Stimulated activated naive CD8-positive, alpha-beta T cell treated with anti-CD3 and anti-CD28 coated beads, Interleukin-15, Interleukin-2, amounts not matched to agents 100 U/mL and 50 U/mL, for 24 hours (primary cell): ENCODE measurements at places on chromosomes 7 and 10.

- DNase-seq = no peak
These were observed 4.8 kb upstream of the HYCC1 start for GRCh38 chr7:23018750-23019149.

GRCh38 chr10:48478980-48479811 lies 125.7 kb downstream of the ARHGAP22 start:
- DNase-seq = no peak

DNA sequence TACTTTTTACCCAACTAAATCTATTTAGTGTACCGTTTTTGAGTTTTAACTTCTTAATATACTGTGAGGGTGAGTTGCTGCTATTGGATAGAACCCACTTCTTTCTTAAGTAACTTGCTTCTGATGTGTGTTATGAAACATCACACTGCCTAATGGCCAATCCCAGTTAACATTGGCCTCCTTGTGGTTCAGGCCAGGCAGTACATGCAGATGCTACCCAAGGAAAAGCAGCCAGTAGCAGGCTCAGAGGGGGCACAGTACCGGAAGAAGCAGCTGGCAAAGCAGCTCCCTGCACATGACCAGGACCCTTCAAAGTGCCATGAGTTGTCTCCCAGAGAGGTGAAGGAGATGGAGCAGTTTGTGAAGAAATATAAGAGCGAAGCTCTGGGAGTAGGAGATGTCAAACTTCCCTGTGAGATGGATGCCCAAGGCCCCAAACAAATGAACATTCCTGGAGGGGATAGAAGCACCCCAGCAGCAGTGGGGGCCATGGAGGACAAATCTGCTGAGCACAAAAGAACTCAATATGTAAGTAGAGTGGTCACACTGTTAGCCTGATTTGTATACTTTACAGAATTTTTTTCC lies 39.7 kb downstream of the TES start:
- no peak for DNase-seq

GRCh38 chr7:40301486-40302068 lies 166.8 kb downstream of the SUGCT start:
- no peak for DNase-seq

DNA sequence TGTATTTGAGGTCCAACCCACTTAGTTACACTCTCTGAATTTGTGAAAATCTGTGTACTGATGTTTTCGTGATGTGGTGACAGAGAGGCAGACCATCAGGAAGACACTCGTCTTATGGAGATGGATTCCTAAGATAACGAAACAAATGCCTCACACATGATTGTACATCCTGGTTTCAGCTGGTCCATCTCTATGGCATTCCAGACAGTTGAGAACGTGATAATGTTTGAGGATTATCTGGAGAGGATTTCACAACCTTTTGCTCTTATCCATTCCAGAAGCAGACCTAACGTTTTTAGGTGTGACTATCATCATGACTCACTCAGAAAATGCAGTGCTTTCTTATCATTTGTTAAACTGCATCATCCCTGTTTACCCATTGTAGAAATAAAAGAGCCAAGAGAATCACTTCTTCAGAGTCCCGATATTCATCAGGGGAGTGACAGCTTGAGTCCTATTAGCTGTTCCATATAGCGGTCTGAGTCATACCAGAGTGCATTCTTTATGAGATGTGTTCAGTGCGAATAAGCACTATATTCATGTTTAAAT lies 74.5 kb downstream of the BMPER start:
- no peak for DNase-seq

DNA sequence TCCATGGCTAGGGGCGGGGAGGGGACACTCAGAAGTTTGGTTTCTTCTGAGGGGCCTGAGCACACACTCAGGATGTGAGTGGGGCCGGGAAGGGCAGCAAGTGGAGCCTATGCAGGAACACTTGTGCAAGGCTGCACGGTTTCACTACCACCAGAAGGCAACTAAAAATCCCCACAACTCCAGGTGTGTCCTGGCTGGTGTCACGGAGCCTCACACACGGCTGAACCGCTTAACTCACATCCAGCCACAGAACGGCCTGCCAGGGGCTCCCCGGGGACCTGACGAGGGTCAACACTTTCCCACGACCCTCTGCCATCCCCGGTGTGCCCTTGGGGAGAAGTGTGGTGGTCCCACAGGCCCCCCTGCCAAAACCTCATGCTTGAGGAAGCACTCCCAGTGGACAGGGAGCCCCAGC lies 173.9 kb downstream of the ELFN1 start:
- no peak for DNase-seq

DNA sequence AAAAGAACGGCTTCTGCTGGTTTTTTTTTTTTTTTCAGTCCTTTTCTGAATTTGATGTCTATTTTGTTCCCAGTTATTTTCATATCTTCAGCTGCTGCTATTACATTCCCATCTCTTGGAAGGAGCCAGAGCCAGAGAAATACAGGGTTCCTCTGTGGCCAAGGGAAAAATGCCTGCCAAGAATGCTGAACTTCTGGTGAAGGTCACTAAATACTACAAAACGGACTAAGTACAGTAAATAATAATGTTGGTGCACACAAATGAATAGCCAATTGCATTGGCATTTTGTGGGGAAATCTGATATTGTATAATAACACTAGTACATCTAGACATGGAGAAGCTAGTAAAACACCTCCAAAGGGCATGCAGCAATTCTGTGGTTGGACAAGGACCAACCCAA lies 56.3 kb upstream of the ZEB1 start:
- DNase-seq = no peak

DNA sequence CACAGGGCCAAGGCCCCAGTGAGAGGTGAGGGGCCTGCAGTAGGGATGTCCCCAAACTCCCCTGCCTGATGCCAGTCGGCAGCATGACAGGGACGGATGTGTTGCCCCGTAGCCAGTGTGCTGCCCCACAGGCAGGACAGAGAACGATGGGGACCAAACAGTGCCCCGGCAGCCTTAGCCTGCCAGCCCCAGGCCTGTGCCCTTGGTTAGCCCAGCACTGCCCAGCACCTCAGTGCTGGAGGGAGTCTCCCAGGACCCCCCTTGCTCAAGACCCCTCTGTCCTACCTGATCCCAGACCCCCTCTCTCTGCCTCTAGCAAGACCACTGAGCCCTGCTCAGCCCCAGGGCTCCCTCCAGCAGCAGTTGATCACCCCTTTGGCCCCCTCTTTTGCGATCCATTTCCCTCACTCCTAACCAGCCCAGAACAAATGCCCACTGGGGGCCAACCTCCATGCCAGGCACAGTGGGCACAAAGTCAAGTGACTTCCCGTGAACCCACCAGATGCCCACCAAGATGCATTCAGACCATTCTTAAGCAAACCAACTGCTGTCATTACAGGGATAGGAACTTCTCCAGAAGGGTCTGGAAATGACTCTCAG lies 34.0 kb downstream of the OAT start:
- no peak for DNase-seq

- DNase-seq = no peak
These were observed 2.1 kb downstream of the CADPS2 start for GRCh38 chr7:122884186-122884585.

DNA sequence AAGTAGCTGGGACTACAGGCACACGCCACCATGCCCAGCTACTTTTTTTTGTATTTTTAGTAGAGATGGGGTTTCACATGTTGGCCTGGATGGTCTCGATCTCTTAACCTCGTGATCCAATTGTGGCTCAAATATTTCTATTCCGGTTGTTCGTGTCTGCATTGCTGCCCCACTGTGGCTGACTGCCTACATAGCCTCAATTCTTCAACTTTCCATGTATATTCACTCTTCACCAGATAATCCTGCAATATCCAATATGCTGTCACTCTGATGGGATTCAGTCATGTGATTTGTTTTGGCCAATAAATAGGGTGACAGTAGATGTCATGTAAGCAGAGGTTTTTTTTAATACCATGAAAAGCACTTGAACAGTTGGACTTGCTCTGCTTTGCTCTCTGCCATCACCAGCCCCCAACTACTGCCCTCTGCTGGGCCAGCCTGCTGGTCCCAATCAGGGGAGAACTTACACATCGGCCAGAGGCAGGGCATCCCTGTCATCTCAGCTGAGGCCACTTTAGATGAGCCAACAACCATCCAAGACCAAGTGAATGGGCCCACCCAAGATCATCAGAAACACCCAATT lies 56.7 kb downstream of the NSUN6 start:
- peak; percentile 10 for DNase-seq

DNA sequence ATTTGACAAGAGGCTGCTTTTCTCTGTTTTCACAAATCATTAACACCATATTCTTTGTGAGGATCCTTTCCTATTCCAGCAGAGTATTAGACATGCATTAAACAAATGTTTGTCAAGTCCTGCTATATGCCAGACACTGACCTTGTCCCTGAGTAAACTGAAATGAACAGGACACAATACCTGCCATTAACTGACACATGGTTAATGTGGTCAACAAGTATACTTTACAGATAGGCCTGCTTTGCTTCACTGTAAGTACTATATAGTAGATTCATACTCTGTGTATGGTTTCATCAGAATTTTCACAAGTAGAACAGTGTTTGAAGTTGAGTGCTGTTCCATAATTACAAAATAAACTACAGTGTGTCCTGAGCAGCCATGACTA lies 5.9 kb downstream of the TNKS2 start:
- no peak for DNase-seq

DNA sequence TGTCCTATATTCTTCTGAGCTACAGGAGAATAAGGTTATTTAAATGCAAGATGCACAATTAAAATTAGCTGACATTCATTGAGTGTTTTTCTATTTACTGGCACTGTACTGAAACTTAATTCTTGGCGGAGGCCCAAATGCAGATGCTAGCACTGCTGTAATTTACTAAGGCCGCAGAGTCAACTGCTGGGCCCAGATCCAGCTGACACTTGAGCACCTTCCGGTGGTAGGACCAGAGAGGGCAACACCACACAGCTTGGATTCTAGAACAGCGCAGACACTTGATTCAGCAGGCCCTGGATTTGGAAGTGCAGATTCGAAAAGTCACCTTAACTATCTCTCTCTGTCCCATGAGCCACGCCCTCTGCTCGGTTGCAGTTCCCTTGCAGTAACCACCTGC lies 228.6 kb upstream of the TMEM72 start:
- no peak for DNase-seq

GRCh38 chr7:138226745-138227279 lies 150.6 kb downstream of the AKR1D1 start:
- no peak for DNase-seq

- DNase-seq = no peak
These were observed 74.5 kb downstream of the PKD1L1 start for GRCh38 chr7:47873762-47874161.

DNA sequence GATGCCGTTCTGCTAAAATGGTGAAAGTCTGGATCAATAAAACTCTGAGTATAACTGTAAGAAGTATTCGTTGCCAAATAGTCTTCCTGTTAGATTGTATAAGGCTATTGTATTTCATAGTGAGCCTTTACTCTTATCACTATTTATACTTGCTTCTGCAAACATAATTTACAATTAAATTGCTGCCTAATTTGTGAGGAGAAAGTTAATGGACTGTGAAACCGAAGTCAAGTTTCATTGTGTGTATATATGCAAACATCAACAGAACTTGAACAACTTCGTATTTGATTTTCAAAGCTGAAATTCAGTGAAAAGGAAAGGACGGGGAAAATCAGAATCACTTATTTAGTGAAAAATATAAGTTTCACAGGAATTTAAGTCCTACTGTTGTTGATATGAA lies 135.9 kb upstream of the CCDC6 start:
- no peak for DNase-seq

- DNase-seq = no peak
These were observed 1.8 kb downstream of the NPS start for GRCh38 chr10:127550861-127551260.

GRCh38 chr7:33459340-33459751 lies 330.0 kb downstream of the BBS9 start:
- DNase-seq = no peak

DNA sequence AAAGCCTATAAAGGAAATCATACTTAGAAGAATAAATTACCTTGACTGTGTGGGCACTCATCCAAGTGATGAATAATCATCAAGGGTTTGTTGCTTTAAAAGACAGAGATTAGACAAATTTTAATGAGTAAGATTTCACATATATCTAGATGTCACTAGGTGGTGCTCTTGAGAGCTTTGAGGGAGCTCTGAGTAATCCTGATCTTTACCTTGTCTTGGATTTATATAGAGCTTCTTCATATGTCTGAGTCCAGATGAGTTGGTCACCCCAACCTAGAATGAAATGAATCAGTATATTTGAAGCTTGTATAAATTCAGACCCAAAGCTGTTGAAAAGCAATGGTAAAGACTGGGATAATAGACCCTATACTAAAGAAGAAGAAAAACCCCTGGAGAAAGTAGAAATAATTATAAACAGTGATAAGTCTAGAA lies 3.7 kb downstream of the AGR2 start:
- no peak for DNase-seq

DNA sequence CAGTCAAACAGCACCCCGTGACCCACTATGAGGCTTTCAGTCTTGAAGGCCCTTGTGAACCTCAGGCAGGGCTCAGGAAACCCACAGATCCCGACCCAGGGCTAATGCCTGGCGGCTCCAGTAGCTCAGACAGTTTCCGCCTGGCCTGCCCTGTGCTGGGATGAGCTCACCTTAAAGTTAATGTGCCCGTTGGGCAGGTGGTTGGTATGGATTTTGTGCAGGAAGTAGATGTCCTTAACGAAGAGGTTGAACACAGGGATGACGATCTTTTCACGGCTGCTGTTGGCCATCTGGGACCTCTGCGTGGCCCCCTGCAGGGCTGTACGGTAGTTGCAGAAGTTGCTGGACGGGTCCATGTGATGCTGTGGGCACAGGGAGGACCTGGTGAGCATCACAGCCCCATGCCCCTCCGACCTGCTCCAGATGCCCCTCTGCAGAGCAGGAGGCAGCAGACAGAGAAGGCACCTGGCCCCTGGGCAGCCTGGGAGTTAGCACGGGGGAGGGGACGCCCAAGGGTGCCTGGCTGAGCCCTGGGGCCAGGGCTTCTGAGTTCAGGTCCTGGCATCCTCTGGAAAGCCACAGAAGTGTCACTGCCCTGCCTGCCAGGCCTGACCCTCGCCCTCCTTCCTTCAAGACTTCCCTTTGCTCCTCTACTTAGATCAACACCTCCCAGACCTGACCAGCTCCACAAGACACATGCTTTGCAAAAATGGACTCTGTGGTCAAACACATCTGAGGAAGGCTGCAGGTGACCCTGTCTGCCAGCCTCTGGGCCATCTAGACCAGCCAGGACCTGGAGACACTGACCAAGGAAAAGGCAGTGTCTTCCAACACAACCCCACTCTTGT lies 59.8 kb downstream of the CSGALNACT2 start:
- DNase-seq = peak; percentile 41

GRCh38 chr10:127368101-127368500 lies 171.7 kb upstream of the INSYN2A start:
- DNase-seq = no peak

GRCh38 chr10:75507469-75507868 lies 76.0 kb downstream of the LRMDA start:
- no peak for DNase-seq

DNA sequence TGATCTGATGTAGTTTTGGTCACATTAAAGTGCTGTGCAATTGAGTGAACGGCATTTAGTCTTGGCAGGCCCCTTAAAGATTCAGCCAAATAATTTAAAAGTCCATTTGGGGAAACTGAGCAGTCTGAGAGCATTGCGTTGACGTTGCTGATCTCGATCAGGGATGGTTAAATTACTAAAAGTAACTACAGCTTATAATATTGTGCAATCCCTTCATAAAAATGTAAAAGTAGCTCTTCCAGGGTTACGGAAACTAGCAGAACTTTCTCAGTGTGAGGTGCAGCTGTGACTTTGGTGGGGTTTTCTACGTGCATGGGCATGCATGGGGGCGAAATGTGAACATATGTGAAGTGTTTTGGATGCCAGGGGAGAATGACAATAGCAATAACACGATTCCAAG lies 184.5 kb upstream of the RNF32 start:
- no peak for DNase-seq

GRCh38 chr7:84022684-84023308 lies 171.8 kb downstream of the SEMA3A start:
- no peak for DNase-seq
